Activated CD8-positive, alpha-beta T cell treated with anti-CD3 and anti-CD28 coated beads for 36 hours (primary cell): ENCODE measurements at places on chromosomes 3 and 15. TPM values are rescaled to one million over a fixed set of nuclear protein-coding genes. Genes with fewer than 3 reads are reported as not detected.

GRCh38 chr3:70249509-70250160, 62.8 kb downstream of the MDFIC2 start:
- H3K4me3 ChIP-seq, result no peak overlapping the region
- no peak for DNase-seq
- no peaks in the 10 kb centered on the region for H3K4me1 ChIP-seq
- H3K36me3 ChIP-seq, result no peaks in the 10 kb centered on the region
- peaks cover 5% of the 10 kb centered on the region for H3K27me3 ChIP-seq
- no peak overlapping the region for H3K27ac ChIP-seq

The SH2D7 gene
- not detected for total RNA-seq

GRCh38 chr3:150345021-150345538, 63.0 kb upstream of the TSC22D2 start:
- H3K4me3 ChIP-seq, result no peak overlapping the region
- no peak for DNase-seq
- no peaks in the 10 kb centered on the region for H3K36me3 ChIP-seq
- H3K27ac ChIP-seq, result no peak overlapping the region

DNA sequence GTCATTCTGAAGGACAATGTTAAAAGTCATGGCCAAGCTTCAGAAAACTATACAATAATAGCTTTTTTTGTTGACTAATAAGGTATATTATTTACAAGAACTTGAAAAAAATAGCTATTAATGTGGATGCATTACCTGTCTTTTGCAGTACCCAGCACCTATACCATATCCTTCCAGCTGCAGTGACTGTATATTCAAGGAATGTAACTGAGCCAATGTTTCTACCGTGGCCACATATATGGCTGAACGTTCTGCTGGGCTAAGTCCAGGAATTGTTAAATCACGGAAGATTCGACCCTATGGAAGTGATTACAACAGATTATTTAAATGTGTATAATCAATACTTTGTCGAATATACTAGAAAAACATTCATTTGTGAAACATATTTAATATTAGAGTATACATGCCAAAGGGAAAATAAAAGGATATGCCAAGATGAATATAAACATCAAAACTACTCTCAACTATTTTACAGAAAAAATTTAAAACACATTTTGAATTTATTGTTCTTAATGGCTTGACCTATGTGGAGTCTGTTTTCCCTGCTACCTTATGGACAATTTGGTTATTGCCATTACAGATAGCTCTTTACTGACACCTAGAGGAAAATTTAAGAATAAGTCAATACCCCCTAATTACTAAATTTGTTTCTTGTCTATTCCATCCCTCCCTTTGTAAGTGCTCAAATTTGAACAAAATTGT, 17.6 kb downstream of the ACAD11 start:
- peaks cover 9% of the 10 kb centered on the region for H3K4me1 ChIP-seq
- H3K27ac ChIP-seq, result no peak overlapping the region
- no peaks in the 10 kb centered on the region for H3K27me3 ChIP-seq
- no peak for DNase-seq

The MEIS2 gene
- 0.14 TPM for total RNA-seq

GRCh38 chr3:138033202-138033691, 23.3 kb downstream of the CLDN18 start:
- H3K36me3 ChIP-seq, result no peaks in the 10 kb centered on the region
- no peak overlapping the region for H3K27ac ChIP-seq
- no peaks in the 10 kb centered on the region for H3K4me1 ChIP-seq
- peaks cover 15% of the 10 kb centered on the region for H3K27me3 ChIP-seq
- no peak overlapping the region for H3K4me3 ChIP-seq
- DNase-seq, result no peak

DNA sequence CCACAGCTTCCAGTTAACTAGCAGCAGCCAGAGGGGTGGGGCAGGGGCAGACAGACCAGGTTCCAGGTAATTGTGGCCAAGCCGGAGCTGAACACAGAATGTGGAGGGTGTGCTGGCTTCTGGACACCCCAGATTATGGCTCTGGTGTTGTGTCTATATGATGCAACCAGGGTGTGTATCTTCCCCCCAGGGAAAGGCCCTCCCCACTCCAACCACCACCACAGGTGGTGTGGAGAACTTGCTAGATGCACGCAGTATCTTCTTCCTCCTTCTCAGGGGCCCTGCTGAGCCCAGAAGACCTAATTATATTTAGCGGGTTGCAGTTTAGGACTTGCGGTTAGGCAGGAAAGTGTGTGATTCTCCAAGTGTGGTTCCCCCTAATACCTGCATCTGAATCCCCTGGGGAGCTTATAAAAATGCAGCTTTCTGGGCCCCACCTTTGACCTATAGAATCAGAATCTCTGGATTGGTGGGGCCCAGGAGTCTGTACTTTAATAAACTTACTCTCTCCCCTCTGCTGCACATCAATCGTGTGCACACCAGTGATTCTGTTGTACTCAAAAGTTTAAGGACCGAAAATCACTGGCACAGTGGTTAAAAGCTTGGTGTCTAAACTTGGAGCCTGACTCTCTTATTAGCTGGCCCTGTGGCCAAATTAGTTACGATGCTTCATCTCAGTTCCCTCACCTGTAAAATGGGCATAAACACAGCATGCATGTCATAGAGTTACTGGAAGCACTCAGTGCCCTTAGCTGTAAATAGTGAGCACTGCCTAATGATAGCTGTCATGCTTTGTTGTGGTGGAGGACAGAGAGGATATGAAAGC, 379.1 kb upstream of the PROK2 start:
- no peaks in the 10 kb centered on the region for H3K4me1 ChIP-seq
- no peak overlapping the region for H3K27ac ChIP-seq
- peaks cover 4% of the 10 kb centered on the region for H3K27me3 ChIP-seq
- no peak for DNase-seq
- no peak overlapping the region for H3K4me3 ChIP-seq

The UBE3A gene
- total RNA-seq, result 102 TPM

GRCh38 chr15:101307048-101307896, 12.2 kb upstream of the SNRPA1 start:
- H3K27ac ChIP-seq, result no peak overlapping the region
- peaks cover 2% of the 10 kb centered on the region for H3K27me3 ChIP-seq
- H3K4me3 ChIP-seq, result no peak overlapping the region
- H3K36me3 ChIP-seq, result no peaks in the 10 kb centered on the region
